AML-193 (cell line): ENCODE measurements at places on chromosomes 12 and 14.

DNA sequence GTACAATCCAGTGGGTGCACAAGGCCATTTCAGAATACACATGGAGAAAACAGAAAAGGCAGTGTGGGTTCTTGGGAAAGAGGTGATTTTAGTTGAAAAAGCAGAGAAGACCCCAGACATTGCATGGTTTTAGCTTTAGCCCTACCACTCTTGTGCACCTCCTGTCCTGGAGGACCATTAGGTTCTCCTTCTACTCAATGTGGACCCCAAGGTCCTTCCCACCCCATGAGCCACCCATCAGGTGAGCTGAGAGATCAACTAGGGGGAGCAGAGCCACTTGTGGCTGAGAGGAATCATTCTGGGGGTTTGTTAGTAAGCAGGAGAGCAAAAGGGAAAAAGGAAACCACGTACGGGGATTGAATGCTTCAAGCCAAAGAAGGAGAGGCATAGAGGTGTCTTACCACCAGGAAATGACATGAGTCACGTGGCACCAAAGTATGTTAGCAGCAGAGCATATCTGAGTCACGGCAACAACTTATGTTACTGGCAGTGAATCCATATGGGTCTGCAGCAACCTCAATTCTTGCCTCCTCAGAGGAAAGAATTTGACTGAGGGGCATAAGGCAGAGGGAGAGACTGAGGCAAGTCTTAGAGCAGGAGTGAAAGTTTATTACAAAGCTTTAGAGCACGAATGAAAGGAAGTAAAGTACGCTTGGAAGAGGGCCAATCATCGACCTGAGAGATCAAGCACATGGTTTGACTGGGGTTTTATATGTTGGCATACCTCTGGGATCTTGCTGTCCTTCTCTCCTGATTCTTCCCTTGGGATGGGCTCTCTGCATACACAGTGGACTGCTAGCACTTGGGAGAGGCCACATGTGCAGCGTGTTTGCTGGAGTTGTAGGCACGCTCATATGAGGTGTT lies 73.9 kb downstream of the HSD17B6 start:
- DNase-seq = no peak

GRCh38 chr14:85479771-85480170 lies 50.2 kb upstream of the FLRT2 start:
- DNase-seq = no peak

GRCh38 chr14:69571449-69572029 lies 3.1 kb downstream of the CCDC177 start:
- DNase-seq = no peak

DNA sequence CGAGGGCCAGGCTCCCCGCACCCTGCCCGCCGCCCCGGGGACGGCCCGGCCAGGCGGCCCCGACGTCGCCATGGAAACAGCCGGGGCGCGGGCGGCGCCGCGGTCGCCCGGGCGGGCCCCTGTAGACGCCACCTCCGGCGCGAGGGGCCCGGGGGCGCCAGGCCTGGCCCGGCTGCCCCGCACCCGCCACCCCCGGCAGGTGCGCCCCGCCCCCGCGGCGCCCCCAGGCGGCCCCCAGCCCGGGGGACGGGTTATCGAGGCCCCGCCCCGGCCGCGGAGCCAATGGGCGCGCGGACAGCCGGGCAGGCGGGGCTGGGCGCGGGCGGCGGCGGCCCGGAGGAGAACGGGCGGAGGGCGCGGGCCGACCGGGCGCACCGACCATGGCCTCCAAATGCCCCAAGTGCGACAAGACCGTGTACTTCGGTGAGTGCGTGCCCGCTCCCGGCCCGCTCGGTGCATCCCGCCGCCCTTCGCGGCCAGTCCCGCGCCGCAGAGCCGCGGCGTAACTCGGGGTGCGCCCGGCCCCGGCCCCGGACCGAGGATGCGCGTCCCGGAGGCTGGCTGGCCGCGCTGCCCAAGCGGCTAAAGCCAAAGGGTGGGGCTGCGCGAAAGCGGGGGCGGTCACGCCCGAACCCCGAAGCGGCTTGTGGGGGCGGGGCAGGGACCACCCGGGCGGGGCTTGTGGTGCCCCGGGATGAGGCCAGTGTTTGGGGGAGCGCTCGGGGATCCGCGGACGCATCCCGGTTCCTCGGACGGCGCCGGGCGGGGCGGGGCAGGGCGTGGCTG lies at the start of gene CRIP2:
Gene CRIP2, plus strand, starts transcription at position 339 of the 786 bp plus-strand sequence. Its CDS starts 42 bp downstream, at position 381.
- no peak for DNase-seq

DNA sequence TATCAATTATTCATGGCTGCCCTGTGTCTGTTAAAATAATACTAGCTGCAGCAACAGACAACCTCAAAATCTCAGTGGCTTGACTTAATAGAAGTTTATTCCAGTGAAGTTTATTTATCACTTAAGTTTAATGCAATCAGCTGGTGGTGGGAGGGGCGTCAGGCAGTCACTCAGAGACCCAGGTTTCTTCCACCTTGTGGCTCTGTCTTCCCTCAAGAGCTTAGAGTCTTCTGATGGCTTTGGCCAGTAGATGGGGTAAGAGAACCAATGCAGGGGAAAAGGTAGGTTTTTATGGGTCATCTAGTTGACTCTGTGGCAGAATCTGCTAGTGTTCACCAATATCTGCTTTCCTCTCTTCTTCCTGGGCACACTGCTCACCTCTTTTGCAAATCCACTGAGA lies 668.9 kb downstream of the AACS start:
- no peak for DNase-seq

DNA sequence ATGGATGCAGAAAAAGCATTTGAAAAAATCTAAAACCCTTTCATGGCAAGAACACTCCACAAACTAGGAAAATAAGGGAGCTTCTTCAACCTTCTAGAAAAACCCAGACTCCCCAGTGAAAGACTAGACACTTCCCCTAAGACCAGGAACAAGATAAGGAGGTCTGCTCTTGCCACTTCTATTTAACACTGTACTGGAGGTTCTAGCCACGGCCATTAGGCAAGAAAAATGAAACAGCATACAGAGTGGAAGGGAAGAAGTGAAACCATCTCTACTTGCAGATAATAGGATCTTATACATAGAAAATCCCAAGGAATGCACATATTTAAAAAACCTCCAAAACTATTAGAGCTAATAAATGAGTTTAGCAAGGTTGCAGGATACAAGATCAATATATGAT lies 42.3 kb downstream of the CHGA start:
- DNase-seq = no peak

- no peak for DNase-seq
These were observed 178.5 kb downstream of the SSPN start for GRCh38 chr12:26373606-26374495.

DNA sequence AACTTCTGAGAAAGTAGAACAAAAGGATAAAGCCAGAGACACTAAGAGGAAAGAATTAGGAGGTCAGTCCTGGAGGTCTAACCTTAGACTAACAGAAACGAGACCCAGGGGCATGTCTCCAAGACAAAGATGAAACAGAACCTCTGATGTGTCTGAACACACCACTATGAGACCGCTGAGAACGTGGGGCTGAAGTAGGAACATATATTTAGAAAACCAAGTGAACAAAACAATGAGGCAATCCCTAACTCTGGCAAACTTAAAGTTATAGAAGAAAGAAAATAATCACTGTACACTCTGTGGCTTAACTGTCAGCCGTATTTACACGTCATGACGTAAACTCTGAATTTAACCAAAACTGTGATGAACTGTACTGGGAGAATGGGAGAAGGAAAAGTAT lies 17.9 kb downstream of the KCTD10 start:
- no peak for DNase-seq

DNA sequence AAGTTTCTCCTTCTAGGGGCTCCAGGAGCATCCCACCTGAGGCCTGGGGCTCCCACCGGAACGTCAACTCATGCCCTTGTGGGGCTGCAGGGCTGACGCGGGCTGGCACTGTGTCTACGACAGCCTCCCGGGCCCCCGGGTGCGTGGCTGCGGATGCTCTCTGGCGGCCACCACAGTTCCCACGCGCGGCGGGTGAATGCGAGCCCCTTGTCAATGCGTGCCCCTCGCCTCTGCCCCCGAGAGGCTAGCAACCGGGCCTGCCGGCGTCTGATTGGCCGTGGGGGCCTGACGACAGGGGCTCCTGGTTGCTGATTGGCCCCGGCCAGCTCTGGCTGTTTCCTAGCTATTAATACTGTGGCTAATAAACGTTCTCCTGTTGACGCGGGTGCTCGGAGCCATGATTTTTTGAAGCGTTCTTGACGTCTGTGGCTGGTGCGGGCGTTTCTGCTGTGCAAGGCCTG lies 1.8 kb upstream of the MEG3 start:
- no peak for DNase-seq

DNA sequence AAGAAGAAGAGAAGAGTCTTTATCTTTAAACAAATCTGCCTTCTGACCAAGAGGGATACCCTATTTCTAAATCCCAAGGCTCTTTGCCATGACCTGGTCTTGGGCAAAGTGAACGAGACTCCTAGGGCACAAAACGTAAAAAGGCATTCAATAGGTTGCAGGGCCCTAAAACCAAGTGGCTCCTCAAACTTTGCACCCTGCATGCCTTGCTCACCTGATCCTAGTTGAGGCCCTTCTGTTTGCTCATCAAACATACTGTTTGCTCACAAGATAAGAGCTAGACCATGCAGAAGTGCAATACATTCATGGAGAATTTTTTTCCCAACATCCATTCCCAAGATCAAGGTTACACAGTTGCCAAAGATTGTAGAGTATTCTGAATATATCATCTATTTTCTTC lies 7.9 kb upstream of the PRH1 start:
- no peak for DNase-seq
